Immature natural killer cell (primary cell): ENCODE measurements at places on chromosomes 2 and 18. TPM values are rescaled to one million over a fixed set of nuclear protein-coding genes. Genes with fewer than 3 reads are reported as not detected.

The ALKAL2 gene
- 6.6 TPM for polyA plus RNA-seq

The ZBTB7C gene
- polyA plus RNA-seq: not detected

The SPDYA gene
- polyA plus RNA-seq: not detected

The FRZB gene
- polyA plus RNA-seq: not detected

The GPAT2 gene
- 11.3 TPM for polyA plus RNA-seq

The GALNT13 gene
- polyA plus RNA-seq: not detected

The CENPA gene
- polyA plus RNA-seq: 0.62 TPM

The PID1 gene
- polyA plus RNA-seq: 2.8 TPM

DNA sequence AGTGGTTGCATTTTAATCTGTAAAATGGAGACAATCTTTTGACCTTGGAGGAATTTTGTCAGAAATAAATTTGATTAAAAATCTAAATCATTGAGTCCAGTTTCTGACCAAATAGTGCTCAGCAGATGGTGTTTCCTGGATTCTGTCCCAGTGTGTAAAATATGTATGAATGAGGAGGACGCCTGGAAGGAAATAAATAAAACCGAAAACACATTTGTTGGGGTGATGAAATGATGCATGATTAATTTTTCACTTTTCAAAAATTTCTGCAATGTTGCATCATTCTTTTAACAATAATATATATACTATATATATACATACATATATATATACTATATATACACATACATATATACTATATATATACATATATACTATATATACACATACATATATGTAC, 261.1 kb upstream of the TRIB2 start:
- DNase-seq: no peak

DNA sequence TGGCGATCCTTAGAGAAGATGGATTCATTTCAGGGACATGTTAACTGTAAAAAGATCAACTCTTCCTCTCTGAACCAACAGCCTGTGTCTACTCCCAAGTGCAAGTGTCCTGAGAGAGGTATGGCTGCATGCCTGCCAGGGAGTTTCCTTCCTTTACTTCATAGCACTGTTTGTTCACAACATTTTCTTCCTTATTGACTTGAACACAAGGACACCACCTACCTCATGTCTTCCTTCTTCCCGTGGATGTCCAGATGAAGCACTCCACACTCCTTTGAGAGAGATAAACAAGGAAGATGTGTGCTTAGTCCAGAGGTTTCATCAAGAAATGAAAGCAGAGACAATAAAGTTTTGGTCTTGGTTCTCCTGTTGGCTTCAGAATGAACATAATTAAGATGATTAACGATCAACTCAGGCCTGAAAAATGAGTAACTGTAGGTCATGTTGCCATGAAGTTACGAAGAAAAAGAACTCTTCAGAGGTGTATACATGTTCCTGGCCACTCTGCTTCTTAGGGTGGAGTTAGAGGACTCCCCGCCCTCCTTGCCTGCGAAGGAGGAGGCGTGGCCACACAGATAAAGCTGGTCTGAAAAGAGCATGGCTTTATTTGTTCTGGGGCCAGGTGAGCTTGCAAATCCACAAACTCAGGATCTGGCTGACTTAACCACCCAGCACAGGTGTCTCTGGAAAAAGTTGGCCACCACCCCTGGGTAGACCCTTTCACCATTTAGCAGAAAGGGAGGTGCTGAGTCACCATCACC, 155.0 kb upstream of the KCTD1 start:
- DNase-seq: no peak

DNA sequence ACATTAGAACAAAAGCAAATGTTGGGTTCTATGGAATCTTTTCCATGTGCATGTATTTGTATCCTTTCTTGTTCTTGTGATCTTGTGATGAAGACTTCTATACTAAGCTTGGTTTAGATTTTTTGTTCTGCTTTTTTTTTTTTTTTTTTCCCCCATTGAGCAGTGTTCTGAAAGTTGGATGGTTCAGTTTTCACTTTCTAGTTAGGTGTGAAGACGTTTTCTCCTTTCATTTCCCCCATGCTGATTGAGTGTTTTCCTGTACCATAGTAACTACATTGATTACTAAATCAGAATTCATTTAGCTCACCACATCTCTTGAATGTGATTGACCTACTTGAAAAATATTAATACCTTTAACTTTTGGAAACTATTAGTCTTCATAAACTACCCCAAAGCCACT, 34.1 kb downstream of the NOP58 start:
- no peak for DNase-seq

GRCh38 chr2:121336528-121337294, 51.7 kb upstream of the TFCP2L1 start:
- DNase-seq: no peak

- DNase-seq: no peak
These were observed 22.2 kb upstream of the DNAH6 start for GRCh38 chr2:84494070-84494469.

GRCh38 chr2:237147317-237147716, 61.6 kb downstream of the COPS8 start:
- no peak for DNase-seq

DNA sequence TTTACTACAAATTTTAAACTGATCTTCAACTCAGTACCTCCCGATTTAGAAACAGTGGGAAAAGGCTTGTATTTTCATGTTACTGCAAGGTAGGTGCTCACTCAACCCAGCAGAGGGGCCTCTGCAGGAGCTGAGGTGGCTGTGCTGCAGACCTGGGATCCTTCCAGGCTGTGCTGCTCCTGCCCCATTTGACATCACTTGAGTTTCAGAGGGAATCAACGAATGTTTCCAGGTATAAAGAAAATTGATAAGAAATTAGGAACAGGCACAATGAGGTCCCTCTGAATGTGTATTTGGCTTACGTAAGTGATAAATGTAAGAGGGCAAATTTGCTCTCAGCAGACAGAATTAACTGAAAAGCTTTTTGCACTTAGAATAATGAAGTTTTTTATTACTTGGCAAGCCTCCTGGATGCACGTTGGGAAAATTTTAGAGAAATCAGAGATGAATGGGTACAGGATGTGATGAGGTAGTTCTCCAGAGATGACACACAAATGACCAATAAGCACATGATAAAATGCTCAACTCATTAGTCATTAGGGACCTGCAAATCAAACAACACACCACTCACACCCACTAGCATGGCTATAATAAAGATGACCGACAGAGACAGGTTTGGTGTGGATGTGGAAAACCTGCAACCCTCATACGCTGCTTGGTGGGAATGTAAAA, 114.0 kb downstream of the NOL10 start:
- no peak for DNase-seq

DNA sequence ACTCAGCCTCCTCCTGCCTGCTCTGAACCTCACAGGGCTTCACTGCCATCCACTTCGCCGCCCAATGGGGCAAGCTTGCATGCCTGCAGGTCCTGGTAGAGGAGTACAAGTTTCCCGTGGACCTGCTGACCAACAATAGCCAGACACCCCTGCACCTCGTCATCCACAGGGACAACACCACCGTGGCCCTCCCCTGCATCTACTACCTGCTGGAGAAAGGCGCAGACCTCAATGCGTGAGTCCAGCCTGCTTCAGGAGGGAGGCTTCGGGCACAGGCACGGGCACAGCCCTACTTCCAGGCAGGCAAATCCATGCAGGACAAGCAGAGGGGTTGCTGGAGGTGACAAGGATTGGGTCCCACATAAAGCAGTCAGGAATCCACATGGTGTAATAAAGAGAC, 1.2 kb downstream of the ANKRD53 start:
- no peak for DNase-seq

GRCh38 chr2:7895289-7895688, 786.6 kb upstream of the ID2 start:
- DNase-seq: no peak
